ENCODE measurements at places on chromosomes 13 and 19. TPM values are rescaled to one million over a fixed set of nuclear protein-coding genes. Genes with fewer than 3 reads are reported as not detected.

- H3K27ac ChIP-seq, result no peak overlapping the region
- no peak for DNase-seq
- H3K27me3 ChIP-seq, result no peaks in the 10 kb centered on the region
- H3K4me3 ChIP-seq, result peak overlapping the region; percentile 93
- peaks cover 6% of the 10 kb centered on the region for H3K4me1 ChIP-seq
Measured at GRCh38 chr19:16198370-16198651, 600 bp downstream of the AP1M1 start.

DNA sequence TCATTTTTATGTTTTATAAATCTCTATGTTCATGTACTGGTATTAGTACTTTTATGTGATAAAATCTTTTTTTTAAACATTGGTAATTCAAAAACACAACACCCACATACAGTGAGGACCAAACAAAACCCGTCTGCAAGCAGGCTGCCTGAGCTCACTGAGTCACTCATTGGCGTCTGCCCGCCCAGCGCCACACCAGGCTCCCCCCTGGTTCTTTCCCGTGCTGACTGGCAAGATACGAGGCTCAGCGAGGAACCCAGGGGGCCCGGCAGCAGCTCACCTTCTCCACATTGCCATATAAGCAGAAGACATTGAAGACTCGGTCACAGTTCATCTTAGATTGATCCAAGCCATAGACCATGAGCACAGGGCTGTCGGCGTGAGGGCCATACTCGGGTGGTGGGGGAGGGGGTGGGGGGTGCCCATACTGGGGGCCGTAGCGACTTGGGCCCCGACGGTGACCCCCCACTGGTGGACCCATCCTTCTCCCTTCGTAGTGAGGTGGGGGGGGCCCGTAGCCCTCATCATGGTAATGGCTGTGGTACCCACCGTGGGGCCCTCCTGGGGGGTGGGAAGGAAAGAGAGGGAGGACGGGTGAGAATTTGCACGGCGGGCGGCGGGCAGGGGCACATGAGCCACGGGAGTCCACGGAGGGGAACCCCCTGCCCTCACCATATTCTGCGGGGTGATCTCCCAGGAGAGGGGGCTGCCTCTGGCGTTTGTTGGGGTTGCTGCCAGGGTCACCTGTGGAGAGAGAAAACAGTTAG, 8.4 kb upstream of the ECH1 start:
- H3K27me3 ChIP-seq, result no peaks in the 10 kb centered on the region
- no peak overlapping the region for H3K4me3 ChIP-seq
- H3K27ac ChIP-seq, result peak overlapping the region; percentile 59
- H3K4me1 ChIP-seq, result no peaks in the 10 kb centered on the region
- no peak for DNase-seq

DNA sequence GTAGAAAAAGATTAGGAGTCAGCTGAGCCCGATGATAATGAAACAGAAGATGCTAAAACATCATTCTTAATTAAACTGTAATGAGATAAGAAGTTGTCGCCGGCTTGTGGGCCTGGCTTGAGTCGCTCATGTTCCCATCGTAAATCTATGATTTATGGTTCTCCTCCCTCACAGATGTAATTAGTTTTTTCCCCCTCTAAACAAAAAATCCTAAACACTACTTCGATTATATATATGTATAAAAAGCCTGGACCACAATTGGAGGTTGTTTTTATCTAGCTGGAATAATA, 151.3 kb downstream of the PTPRS start:
- no peaks in the 10 kb centered on the region for H3K4me1 ChIP-seq
- no peaks in the 10 kb centered on the region for H3K36me3 ChIP-seq
- no peaks in the 10 kb centered on the region for H3K27me3 ChIP-seq
- no peak for DNase-seq

GRCh38 chr19:15251010-15251748, 18.9 kb upstream of the EPHX3 start:
- no peak for DNase-seq
- H3K4me1 ChIP-seq, result no peaks in the 10 kb centered on the region
- H3K36me3 ChIP-seq, result peaks cover 59% of the 10 kb centered on the region

GRCh38 chr19:33779849-33780248, 16.8 kb upstream of the KCTD15 start:
- DNase-seq, result no peak
- no peaks in the 10 kb centered on the region for H3K4me1 ChIP-seq
- no peak overlapping the region for H3K27ac ChIP-seq
- peaks cover 12% of the 10 kb centered on the region for H3K27me3 ChIP-seq
- H3K36me3 ChIP-seq, result no peaks in the 10 kb centered on the region
- H3K4me3 ChIP-seq, result no peak overlapping the region

DNA sequence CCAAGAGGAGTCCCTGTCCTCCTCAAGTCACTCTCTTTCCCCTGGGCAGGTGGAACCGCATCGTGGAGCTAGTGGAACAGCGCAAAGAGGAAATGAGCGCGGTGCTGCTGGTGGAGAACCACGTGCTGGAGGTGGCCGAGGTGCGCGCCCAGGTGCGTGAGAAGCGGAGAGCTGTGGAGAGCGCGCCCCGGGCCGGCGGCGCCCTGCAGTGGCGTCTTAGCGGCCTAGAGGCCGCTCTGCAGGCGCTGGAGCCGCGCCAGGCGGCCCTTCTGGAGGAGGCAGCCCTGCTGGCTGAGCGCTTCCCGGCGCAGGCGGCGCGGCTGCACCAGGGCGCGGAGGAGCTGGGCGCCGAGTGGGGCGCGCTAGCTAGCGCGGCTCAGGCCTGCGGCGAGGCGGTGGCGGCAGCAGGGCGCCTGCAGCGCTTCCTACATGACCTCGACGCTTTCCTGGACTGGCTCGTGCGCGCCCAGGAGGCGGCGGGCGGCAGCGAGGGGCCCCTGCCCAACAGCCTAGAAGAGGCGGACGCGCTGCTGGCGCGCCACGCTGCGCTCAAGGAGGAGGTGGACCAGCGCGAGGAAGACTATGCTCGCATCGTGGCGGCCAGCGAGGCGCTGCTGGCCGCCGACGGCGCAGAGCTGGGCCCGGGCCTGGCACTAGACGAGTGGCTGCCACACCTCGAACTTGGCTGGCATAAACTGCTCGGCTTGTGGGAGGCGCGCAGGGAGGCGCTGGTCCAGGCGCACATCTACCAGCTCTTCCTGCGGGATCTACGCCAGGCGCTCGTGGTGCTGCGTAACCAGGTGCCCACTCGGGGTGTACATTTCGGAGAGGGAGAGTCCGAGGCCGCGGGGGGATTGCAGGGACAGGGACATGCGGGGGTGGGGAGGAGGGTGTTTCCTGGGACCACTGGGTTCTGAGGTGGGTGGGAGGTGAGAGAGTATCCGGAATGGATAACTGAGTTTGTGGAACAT, 52.8 kb downstream of the SPTBN4 start:
- peaks cover 68% of the 10 kb centered on the region for H3K27me3 ChIP-seq
- no peaks in the 10 kb centered on the region for H3K36me3 ChIP-seq
- H3K27ac ChIP-seq, result no peak overlapping the region
- H3K4me1 ChIP-seq, result no peaks in the 10 kb centered on the region

DNA sequence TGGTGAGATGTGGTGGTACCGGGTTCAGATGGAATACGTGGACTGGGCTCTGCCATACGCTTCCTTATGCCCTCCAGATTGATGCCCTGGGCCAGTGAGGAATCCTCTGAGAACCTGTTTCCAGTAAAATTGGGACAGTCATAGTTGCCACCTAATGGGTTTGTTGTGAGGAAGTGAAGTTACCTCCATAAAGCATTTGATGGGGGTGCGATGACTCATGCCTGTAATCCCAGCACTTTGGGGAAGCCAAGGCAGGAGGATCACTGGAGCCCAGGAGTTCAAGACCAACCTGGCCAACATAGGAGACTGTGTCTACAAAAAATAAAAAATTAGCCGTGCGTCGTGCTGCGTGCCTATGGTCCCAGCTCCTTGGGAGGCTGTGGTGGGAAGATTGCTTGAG, 4.8 kb downstream of the SNRPA start:
- H3K27ac ChIP-seq, result no peak overlapping the region
- H3K4me1 ChIP-seq, result no peaks in the 10 kb centered on the region

- H3K4me1 ChIP-seq, result peaks cover 3% of the 10 kb centered on the region
- H3K4me3 ChIP-seq, result no peak overlapping the region
Measured at GRCh38 chr19:54168174-54168917, 4.6 kb downstream of the TMC4 start.

DNA sequence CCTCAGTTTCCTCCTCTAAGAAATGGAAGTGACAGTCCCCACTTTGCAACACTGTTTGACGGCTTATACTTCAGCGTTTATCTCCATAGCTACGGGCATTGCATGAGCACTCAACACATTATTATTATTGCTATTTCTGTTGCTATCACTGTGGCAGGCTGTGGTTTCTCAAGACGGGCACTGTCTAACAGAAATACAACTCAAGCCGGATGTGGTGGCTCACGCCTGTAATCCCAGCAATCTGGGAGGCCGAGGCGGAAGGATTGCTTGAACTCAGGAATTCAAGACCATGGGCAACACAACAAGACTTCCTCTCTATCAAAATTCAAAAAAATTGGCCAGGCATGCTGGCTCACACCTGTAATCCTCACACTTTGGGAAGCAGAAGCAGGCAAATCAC, 4.9 kb upstream of the ZSWIM4 start:
- H3K4me1 ChIP-seq, result no peaks in the 10 kb centered on the region
- no peaks in the 10 kb centered on the region for H3K27me3 ChIP-seq
- H3K27ac ChIP-seq, result no peak overlapping the region
- peak; percentile 70 for DNase-seq
- H3K36me3 ChIP-seq, result no peaks in the 10 kb centered on the region

- H3K4me3 ChIP-seq, result no peak overlapping the region
- H3K36me3 ChIP-seq, result no peaks in the 10 kb centered on the region
- H3K27ac ChIP-seq, result no peak overlapping the region
- no peaks in the 10 kb centered on the region for H3K27me3 ChIP-seq
Measured at GRCh38 chr13:113907635-113908617, 44.0 kb upstream of the GAS6 start.

DNA sequence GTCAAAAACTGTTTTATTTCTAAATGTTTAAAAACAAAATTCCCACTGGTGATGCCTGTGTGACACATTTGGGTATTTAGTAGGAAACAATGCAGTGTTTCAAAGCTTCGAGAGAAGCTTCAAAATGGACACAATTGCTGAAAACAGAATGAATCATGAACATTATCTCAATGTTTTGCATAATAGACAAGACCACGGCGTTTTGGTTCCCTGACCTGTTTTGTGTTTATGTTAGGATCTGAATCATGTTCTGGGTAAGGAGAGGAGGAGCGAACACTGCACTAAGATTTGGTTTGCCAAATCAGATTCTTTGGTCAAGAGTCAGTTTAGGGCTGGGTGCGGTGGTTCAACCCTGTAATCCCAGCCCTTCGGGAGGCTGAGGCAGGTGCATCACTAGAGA, 42.2 kb downstream of the IFT88 start:
- H3K4me1 ChIP-seq, result no peaks in the 10 kb centered on the region
- DNase-seq, result no peak
- no peaks in the 10 kb centered on the region for H3K27me3 ChIP-seq
- H3K27ac ChIP-seq, result no peak overlapping the region
- no peak overlapping the region for H3K4me3 ChIP-seq

The CYP4F12 gene
- not detected for total RNA-seq

The TUBB4A gene
- 18.2 TPM for total RNA-seq

The ZNF254 gene
- 14.9 TPM for total RNA-seq
